ENCODE measurements at places on chromosomes 7 and 10. TPM values are rescaled to one million over a fixed set of nuclear protein-coding genes. Genes with fewer than 3 reads are reported as not detected.

DNA sequence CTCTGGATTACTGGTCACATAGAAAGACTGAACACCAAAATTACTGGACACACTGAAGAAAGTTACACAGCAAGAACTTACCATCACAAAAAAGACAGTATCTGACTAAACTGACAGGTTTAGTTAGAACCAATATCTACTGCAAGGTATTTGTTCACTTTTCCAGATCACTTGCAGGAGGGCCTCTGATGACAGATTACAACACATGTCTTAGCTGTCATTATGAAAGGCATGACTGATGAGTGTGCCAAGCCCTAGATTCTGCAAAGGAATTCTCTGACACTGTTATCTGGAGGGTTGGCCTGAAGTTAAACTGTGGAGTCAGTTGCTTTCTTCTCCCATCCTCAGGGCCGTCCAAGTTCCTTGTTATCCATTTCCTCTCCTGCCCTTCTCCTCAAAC, 242.7 kb downstream of the KIF20B start:
- peak; percentile 44 for ATAC-seq

- no peak for ATAC-seq
Measured at GRCh38 chr7:24697416-24697815, 59.8 kb downstream of the GSDME start.

CTAGE4 gene
- 3.1 TPM for total RNA-seq

EBLN1 gene
- total RNA-seq, result not detected

DNA sequence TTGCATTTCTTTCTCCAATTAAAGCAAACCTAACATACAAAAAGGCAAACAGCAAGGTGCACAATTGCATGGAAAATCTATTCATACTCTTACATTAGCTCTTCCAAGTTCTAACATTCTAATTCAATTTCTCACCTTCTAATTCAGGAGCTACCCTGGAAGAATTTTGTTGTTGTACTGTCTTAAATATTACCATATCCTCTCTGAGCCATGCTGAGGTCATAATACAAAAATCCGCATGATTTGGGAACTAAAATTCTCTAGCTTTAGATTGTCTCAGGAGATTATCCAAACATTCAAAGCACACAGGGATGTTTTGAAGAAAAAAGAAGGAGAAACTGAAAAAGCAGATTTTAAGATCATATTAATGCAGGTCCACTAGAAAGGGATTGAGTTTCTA, 229.9 kb downstream of the KIAA1217 start:
- ATAC-seq, result no peak
